Endodermal cell (in vitro differentiated cells): ENCODE measurements at places on chromosomes 7 and 10.

- no peak overlapping the region for H3K4me3 ChIP-seq
- H3K4me1 ChIP-seq: no peaks in the 10 kb centered on the region
- no peak for DNase-seq
- no peak overlapping the region for H3K27ac ChIP-seq
These were observed 72.9 kb upstream of the ABCB5 start for GRCh38 chr7:20542594-20542993.

DNA sequence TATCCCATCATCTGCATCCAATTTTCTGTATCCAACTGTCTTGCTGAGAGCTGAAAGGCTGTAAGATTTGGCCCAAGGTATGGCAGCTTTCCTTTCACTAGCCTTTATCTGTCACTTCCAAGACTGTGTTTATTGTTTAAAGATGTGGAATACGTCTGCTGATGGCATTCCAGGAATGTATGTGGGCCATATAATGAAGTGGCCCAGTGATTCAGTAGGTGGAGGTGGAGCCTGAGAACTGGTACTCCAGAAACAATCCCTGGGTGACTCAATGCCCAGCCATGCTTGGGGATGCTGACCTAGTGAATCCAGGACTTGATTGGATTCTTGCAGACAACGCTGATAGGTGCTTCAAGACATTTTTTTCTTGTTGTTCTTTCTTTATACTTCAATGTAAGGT, 13.5 kb downstream of the NEUROD6 start:
- H3K4me1 ChIP-seq: no peaks in the 10 kb centered on the region
- no peaks in the 10 kb centered on the region for H3K36me3 ChIP-seq
- no peak overlapping the region for H3K4me3 ChIP-seq
- peak; percentile 79 for DNase-seq
- no peak overlapping the region for H3K27ac ChIP-seq

- H3K27me3 ChIP-seq: no peaks in the 10 kb centered on the region
- no peak overlapping the region for H3K27ac ChIP-seq
- DNase-seq: no peak
- no peaks in the 10 kb centered on the region for H3K4me1 ChIP-seq
- no peak overlapping the region for H3K4me3 ChIP-seq
- no peaks in the 10 kb centered on the region for H3K36me3 ChIP-seq
These were observed 138.5 kb downstream of the ZNF438 start for GRCh38 chr10:30893208-30893607.

DNA sequence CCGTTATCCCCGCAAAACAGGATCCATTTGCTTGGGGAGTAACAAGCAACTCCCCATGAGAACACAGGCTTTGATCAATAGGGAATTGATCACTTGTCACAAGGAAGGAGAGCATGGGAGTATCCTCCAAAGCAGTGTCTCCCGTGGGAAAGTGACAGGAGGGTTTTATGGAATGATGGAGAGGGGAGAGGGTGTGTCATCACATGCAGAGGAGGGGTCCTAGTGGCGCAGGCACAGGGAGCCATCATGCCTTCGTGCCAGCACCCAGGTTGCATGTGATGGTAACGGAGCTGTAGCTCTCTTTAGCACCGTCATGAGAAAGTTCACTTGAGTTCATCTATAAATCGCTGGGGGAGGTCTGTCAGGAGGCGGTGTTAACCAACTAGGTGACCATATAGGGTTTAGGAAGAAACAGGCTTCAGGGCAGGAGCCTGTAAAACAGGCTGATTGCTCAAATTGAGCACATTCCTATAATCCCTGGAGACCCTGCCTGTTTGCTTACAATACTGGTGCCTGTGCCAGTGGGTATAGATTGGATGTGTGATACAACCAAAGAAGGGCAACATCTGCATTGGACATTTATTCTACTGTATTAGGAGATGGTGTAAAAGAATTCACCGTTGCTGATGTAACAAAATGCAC, 428.5 kb downstream of the GALNT17 start:
- no peaks in the 10 kb centered on the region for H3K4me1 ChIP-seq
- no peak overlapping the region for H3K4me3 ChIP-seq
- H3K27me3 ChIP-seq: no peaks in the 10 kb centered on the region
- no peak overlapping the region for H3K27ac ChIP-seq
- peaks cover 21% of the 10 kb centered on the region for H3K36me3 ChIP-seq
- no peak for DNase-seq
